ENCODE measurements at places on chromosomes 3 and 15. TPM values are rescaled to one million over a fixed set of nuclear protein-coding genes. Genes with fewer than 3 reads are reported as not detected.

The MPI gene
- total RNA-seq: 62.2 TPM

The RHCG gene
- total RNA-seq: 0.89 TPM

The PLSCR2 gene
- 0.70 TPM for total RNA-seq

The WDR93 gene
- not detected for total RNA-seq

The CYP8B1 gene
- total RNA-seq: not detected
